ENCODE measurements at places on chromosomes 4 and X. TPM values are rescaled to one million over a fixed set of nuclear protein-coding genes. Genes with fewer than 3 reads are reported as not detected.

CHRNA9 gene
- total RNA-seq: 1.2 TPM

DNA sequence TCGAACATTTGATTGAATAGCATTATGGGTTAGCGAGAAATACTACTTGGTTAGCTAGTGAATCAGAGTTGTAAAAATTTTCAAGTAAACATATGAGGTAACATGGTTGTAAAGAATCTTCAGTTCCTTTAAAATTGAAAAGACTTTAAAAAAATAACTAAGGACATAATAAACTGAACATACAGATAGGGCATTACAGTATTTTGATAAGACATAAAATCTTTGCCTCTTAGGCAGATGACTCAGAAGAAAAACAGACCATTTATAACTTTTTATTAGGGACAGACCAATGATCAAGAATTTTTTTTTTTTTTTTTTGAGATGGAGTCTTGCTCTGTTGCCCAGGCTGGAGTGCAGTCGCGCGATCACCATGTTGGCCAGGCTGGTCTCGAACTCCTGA lies 43.1 kb downstream of the PNMA5 start:
- DNase-seq: no peak

GRCh38 chr4:24856586-24856985 lies 56.3 kb downstream of the CCDC149 start:
- no peak for DNase-seq

- DNase-seq: no peak
These were observed 687.7 kb downstream of the TRAM1L1 start for GRCh38 chr4:116397714-116398113.

GAGE2A gene
- not detected for total RNA-seq

DNA sequence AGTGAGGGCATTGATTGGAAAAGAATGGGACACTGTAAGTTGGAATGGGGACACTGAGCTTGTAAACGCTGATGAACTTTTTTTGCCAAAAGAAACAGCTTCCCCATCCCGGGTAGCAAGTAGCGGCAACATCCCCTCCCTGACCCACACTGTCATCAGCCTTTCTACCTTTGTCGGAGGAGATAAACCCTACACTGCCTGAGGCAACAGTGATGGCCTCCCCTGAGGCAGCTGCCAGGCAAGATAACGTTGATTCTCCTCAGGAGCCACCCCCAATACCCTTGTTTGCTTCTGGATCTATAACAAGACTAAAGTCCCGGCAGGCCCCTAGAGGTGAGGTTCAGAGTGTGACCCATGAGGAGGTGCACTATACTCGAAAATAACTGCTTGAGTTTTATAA lies 10.3 kb upstream of the RAB33B start:
- DNase-seq: no peak

GRCh38 chrX:75278991-75279390 lies 5.1 kb downstream of the UPRT start:
- DNase-seq: peak; percentile 30

GRCh38 chrX:22314692-22315091 lies 42.0 kb downstream of the CBLL2 start:
- DNase-seq: peak; percentile 65

NPY2R gene
- total RNA-seq: 0.09 TPM

- DNase-seq: no peak
These were observed 74.6 kb upstream of the STOX2 start for GRCh38 chr4:183830438-183830985.

- no peak for DNase-seq
These were observed 544.7 kb upstream of the NDST4 start for GRCh38 chr4:115657991-115658650.

TRPC5OS gene
- total RNA-seq: not detected

DIAPH2 gene
- 45.1 TPM for total RNA-seq

- no peak for DNase-seq
These were observed 111.4 kb downstream of the TSPAN5 start for GRCh38 chr4:98546910-98547594.

GRCh38 chr4:42632653-42633382 lies 24.1 kb downstream of the ATP8A1 start:
- no peak for DNase-seq

CXorf49 gene
- total RNA-seq: not detected

DNA sequence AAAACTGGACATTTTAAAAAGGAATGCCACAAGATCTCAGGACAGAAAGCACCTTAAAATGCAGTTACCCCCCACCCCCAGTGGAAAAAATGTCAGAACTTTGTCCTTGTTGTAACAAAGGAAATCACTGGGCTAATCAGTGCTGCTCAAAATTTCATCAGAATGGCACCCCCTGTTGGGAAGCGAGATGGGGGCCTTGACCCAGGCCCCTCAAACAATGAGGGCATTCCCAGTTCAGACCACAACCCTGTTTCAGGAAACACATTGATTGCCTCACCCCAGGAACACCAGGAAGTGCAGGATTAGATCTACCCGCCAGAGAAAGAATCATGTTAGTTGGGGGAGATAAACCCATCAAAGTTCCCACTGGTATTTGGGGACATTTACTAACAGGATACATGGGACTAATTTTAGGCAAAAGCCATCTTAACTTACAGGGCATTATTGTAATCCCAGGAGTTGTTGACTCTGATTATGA lies 16.4 kb downstream of the SPIN2B start:
- DNase-seq: no peak

TCEAL6 gene
- not detected for total RNA-seq

GRCh38 chr4:88211473-88212252 lies 53.2 kb upstream of the ABCG2 start:
- DNase-seq: no peak

DNA sequence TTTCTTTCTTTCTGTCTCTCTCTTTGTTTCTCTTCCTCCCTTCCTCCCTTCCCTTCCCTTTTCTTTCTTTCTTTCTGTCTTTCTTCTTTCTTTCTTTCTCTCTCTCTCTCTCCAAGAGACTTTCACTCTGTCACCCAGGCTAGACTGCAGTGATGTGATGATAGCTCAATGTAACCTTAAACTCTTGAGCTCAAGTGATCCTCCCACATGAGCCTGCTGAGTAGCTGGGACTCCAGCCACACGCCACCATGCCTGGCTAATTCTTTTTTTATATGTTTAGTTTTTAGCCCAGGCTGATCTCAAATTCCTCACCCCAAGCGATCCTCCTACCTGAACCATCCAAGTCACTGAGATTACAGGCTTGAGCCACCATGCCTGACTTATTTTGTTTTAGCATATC lies 64.3 kb upstream of the EMCN start:
- no peak for DNase-seq

DNA sequence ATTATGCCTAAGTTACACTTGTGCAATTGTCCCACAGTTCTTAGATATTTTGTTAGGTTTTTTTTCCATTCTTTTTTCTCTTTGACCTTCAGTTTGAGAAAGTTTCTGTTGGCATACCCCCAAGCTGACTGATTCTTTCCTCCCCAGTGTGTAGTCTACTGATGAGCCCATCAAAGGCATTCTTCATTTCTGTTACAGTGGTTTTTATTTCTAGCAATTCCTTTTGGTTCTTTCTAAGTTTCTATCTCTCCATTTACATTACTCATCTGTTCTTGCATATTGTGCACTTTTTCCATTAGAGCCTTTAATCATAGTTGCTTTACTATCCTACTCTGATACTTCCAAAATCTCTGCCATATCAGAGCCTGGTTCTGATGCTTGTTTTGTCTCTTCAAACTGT lies 31.9 kb downstream of the CASP6 start:
- no peak for DNase-seq

- DNase-seq: no peak
These were observed 95.5 kb downstream of the TENM3 start for GRCh38 chr4:182338746-182339145.

- DNase-seq: no peak
These were observed 48.4 kb downstream of the PTTG2 start for GRCh38 chr4:38008571-38009021.

DNA sequence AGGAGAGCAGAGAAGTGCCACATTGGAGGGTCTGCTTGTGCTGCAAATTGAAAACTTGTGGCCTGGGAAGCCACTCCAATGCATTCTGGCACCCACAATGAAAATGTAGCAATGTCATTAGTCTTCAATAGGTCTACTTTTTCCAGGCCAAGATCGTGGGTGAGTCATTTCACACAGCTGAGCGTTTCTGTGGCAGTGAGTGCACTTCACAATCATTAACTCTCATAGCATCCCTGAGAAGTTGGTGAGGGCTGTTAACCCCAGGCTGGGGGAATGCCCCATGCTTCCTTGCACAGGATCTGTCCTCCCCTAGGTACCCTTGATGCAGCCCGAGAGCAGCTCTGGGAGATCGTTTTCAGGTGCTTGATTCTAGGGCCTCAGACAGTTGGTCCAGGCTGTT lies 196.8 kb upstream of the ATP6AP2 start:
- DNase-seq: no peak

GRCh38 chrX:20129547-20129946 lies 12.1 kb downstream of the EIF1AX start:
- DNase-seq: no peak

GRCh38 chrX:2958199-2958598 lies 29.1 kb upstream of the ARSD start:
- no peak for DNase-seq

USP51 gene
- 6.2 TPM for total RNA-seq

- DNase-seq: no peak
These were observed 7.8 kb downstream of the SPATA4 start for GRCh38 chr4:176187624-176188023.

GRCh38 chr4:168842186-168842585 lies 167.9 kb downstream of the CBR4 start:
- no peak for DNase-seq

GRCh38 chrX:115560978-115561604 lies at the start of gene PLS3:
Gene PLS3, plus strand, starts transcription at chrX:115561174. Its CDS starts 49,077 bp downstream, at chrX:115610251.
- peak; percentile 96 for DNase-seq

GRCh38 chr4:70768301-70768948 lies 46.7 kb downstream of the RUFY3 start:
- DNase-seq: no peak

POLR2B gene
- total RNA-seq: 108 TPM

DNA sequence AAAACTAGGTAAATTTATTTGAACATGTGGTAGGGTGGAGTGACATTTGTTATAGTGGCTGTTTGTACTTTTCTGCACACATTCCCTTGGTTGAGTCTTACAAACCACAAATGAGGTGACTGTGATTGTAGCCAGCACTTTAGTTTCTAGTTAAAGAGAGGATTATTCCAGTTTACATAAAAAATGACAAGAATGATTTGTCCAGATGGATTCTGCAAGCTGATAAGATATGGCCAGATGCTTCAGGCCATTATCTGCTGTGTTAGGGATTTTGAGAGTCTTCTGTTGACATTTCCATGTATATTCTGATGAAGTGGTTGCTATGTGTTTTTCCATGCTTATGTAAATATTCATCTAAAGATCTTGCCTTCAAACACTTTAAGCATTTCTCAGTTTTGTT lies 31.0 kb upstream of the PDE5A start:
- DNase-seq: no peak

MUC7 gene
- total RNA-seq: not detected

SPARCL1 gene
- total RNA-seq: 0.17 TPM

DNA sequence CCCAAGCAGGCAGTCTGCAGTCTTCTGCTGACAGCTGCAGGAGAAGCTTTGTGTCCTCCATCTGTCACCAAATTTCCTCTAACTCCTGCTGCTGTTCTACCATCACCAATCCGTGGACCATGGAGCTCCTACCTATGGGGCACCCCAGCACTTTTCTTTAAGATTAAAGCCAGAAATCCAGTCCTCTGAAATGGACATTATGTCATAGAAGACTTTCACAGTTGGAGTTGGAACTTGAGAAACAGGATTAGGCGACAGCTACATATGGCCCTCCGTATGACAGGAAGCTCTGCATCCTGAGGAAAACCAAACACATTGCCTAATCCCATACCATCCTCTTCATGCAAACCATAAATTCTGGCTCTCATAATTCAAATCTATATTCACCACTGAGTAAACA lies 470.6 kb upstream of the GALNTL6 start:
- DNase-seq: no peak

- DNase-seq: no peak
These were observed 32.1 kb downstream of the CCKAR start for GRCh38 chr4:26458157-26458561.

DNA sequence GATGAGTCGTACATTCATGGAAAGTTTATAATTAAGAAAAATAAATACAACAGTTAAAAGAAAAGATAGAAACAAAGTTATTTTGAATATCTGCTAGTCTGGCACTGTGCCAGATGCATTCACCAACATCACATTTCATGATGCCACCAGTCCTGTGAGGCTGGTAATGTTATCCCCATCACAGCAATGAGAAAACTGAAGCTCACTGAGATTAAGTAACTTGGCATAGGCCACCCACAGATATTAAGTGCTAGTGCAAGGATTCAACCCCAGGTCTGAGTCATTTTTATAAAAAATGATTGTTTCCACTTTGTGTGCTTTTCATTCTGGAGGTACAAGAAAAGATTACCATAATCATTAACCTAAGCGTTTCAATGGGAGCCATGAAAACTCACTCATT lies 65.0 kb upstream of the IL15 start:
- DNase-seq: no peak

DNA sequence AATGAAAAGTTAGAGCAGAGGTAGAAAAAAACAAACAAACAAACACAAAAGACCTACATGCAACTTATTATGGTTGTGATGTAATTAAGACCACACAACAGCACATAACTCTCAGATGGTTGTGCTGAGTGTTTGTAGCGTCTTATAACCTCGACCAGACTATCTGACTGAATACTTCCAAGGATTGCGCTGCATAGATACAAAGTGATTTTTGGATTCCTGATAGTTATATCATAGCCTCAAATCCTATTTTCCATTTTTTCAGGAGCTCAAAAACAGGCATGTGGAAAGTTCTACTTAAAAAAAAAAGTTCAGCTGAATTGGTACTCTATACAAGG lies 236.1 kb downstream of the SPRY1 start:
- DNase-seq: no peak

Data from H9 (cell line).